ENCODE measurements at places on chromosomes 2 and 18. TPM values are rescaled to one million over a fixed set of nuclear protein-coding genes. Genes with fewer than 3 reads are reported as not detected.

DNA sequence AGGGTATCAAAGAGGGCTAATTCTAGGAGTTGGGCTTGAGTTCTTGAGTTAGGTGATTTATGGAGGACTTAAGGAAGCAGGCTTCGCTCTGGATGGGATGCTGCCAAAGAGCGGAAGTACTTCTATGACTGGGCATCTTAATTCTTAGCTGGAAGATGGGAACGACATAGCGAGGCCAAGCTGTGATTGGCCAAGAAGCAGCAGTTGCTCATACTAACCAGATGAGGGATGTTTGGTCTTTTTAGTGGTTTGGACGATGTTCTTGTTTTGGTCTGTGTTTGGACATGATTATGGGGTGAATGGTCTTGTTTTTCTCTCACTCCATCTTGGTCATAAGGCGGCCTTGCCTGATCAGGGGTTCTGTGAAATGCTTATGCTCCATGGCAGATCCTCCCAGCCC lies 133.7 kb downstream of the MSH2 start:
- H3K27ac ChIP-seq = no peak overlapping the region
- H3K4me1 ChIP-seq = no peaks in the 10 kb centered on the region
- no peaks in the 10 kb centered on the region for H3K27me3 ChIP-seq
- H3K36me3 ChIP-seq = no peaks in the 10 kb centered on the region
- DNase-seq = no peak

DOK6 gene
- 1.1 TPM for total RNA-seq

GRCh38 chr2:9760069-9760901 lies 83.0 kb upstream of the TAF1B start:
- no peak overlapping the region for H3K27ac ChIP-seq
- H3K27me3 ChIP-seq = peaks cover 10% of the 10 kb centered on the region
- no peak for DNase-seq

DNA sequence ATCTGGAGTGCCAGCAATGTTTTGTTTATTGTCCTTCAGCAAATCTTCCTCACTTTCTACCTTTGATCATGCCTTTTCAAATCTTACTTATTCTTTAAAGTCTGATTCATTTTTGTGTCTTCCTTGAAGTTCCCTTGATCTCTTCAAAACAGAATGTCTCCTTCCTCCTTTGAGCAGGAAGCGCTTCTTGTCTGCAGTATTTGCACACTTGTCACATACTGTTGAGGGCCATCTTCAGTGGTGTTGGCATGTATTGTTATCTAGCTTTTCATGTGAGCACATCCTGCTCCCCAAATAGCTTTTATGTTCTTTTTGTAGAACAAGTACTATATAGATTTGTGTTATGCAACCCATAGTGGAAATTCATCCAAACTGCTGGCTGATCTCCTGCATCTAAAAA lies 5.9 kb upstream of the CERS6 start:
- peaks cover 5% of the 10 kb centered on the region for H3K4me1 ChIP-seq
- H3K27me3 ChIP-seq = no peaks in the 10 kb centered on the region
- no peak overlapping the region for H3K27ac ChIP-seq
- no peak for DNase-seq
- no peaks in the 10 kb centered on the region for H3K36me3 ChIP-seq

- DNase-seq = no peak
- H3K4me1 ChIP-seq = peaks cover 11% of the 10 kb centered on the region
- no peak overlapping the region for H3K27ac ChIP-seq
- H3K4me3 ChIP-seq = no peak overlapping the region
These were observed 181.7 kb downstream of the ANAPC1 start for GRCh38 chr2:111702119-111702803.
